Activated T-helper 1 cell treated with anti-CD3 and anti-CD28 coated beads, Interleukin-12 subunit alpha, Interleukin-12 subunit beta, Interleukin-2, Interleukin-4 antibody, amounts not matched to agents 30 ng/mL and 10 ng/mL and 1 ng/mL, durations not matched to agents 14 hours and 24 hours and 36 hours (primary cell): ENCODE measurements at places on chromosomes 12 and 14.

DNA sequence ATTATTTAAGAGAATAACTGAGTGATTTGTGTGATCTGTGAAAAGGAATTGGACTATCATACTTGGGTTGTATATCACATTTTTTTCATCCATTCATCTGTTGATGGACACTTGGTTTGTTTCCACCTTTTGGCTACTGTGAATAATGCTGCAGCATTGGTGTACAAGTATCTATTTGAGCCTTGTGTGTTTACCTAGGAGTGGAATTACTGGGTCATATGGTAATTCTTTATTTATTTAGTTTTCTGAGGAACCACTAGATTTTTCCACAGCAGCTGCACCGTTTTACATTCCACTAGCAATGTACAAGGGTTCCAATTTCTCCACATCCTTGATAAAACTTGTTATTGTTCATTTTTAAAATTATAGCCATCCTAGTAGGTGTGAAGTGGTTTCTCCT, 56.1 kb downstream of the APAF1 start:
- no peak overlapping the region for H3K27ac ChIP-seq
- DNase-seq = no peak
- H3K4me1 ChIP-seq = peaks cover 17% of the 10 kb centered on the region

- no peak for DNase-seq
- H3K36me3 ChIP-seq = no peaks in the 10 kb centered on the region
- no peak overlapping the region for H3K27ac ChIP-seq
- no peak overlapping the region for H3K4me3 ChIP-seq
- no peaks in the 10 kb centered on the region for H3K27me3 ChIP-seq
- H3K4me1 ChIP-seq = no peaks in the 10 kb centered on the region
Observed at GRCh38 chr14:73311708-73312030, 74.4 kb downstream of the PAPLN start.

DNA sequence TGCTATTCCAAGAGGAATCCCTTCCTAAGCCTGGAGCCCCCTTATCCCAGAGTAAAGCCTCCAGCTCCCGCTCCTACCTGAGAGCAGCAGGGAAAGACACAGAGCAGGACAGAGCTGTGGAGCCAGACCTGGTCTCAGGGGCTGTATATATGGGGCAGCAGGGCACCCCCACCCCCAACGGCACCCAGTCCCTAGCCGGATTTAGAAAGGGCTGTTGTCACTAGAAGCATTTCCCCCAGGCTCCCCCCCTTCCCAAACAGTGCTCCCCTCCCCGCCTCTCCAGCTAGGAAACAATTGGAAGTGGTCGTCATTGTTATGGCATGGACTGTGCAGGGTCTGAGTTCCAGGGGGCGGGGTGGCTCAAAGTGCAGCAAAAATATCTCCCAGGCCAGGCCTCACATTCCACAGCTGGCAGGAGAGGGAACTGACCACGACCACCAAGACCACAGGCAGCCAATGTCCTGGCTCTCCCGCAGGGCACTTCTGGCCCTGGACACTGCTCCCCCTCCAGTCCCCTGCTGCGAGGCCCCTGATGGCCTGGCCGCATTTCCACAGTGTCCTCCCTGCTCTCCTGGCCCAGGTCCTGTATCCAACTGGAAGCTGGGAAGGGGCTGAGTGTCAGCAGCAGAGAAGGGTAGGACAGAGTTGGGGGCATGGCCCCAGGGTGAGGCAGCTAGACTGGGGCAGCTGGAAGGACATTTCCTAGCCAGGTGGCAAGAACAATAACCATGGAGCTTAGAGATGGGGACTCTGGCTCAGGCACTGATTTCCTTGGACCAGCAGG, at the start of gene MYH7:
Gene MYH7 (minus strand): TSS at position 118 of the 784 bp plus-strand sequence. CDS start 1,928 bp downstream, outside the sequence.
- H3K27me3 ChIP-seq = peaks cover 6% of the 10 kb centered on the region
- H3K27ac ChIP-seq = no peak within 1 kb of the TSS
- DNase-seq = no peak
- H3K36me3 ChIP-seq = no peaks in the 10 kb centered on the region

DNA sequence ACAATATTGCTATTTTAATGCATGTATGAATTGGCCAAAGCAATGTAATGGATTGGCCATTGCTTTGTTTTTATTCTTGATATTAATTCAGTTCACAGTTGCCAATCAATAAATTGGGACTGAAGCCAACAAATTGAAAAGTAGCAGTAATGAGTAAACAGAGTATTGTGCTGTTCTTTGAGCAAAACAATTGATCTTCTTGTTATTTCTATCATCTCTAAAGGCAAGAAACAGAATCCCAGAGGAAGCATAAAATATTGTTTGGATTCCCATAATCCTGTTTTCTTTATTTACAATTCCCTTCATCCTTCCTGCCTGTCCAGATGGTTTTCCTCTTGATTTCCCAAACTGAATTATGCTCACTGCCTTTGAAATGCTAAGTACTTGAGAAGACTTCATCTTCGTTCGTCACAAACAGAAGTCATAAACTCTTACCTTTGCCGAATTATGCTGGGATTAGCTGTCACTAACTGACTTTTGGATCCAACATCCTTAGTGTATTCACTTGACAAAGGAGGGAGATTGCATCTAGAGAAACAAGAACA, 85.9 kb downstream of the ST8SIA1 start:
- H3K36me3 ChIP-seq = no peaks in the 10 kb centered on the region
- peaks cover 8% of the 10 kb centered on the region for H3K27me3 ChIP-seq
- H3K27ac ChIP-seq = no peak overlapping the region
- H3K4me1 ChIP-seq = no peaks in the 10 kb centered on the region
- no peak overlapping the region for H3K4me3 ChIP-seq

DNA sequence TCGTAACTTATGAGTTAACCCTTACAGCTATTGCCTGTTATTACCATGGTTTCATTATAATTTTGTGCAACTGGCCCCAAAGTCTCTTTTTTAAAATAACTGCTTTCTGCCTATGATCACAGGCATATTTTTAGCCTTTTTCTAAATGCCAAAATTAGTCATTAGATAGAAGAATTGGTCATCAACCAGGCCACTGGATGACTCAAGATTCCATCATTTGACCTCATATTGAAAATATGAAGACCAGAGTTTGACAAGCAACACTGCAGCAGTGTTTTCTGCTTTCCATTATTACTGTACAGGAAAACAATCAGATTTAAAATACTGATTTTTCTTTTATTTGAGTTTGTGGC, 54.7 kb upstream of the OTOGL start:
- H3K27ac ChIP-seq = no peak overlapping the region
- no peaks in the 10 kb centered on the region for H3K36me3 ChIP-seq
- peaks cover 2% of the 10 kb centered on the region for H3K27me3 ChIP-seq
- DNase-seq = no peak

DNA sequence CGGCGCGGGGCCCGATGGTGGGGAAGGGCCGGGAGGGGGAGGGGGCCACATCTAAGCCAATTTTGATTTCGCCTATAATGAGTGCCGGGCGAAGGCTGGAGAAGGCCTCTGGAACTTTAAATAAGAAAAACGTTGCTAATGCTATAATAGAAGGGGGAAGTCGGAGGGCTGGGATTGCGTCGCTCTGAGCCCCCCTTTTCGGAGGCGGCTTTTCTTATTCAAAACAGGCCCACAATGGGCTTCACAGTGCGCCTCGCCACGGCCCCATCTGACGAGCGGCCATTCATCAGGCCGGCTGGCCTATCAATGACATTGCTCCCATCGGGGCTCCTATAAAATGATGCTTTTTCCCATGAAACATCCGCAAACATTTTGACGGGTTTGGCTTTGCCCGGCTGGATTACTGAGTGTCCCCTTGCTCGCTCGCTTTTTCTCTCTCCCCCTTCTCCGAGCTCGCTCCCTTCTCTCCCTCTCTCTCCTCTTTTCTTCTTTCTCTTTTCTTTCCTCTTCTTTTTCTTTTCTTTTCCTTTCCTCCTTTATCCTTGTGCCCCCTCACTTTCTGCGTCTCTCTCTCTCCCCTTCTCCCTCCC, at the start of gene RFX4:
Gene RFX4 (plus strand): TSS at position 364 of the 590 bp plus-strand sequence. CDS start 317 bp downstream, outside the sequence.
- no peaks in the 10 kb centered on the region for H3K36me3 ChIP-seq
- H3K4me3 ChIP-seq = peak within 1 kb of the TSS; percentile 57
- DNase-seq = no peak
- H3K27ac ChIP-seq = peak within 1 kb of the TSS; percentile 11
- H3K27me3 ChIP-seq = peaks cover 71% of the 10 kb centered on the region

DNA sequence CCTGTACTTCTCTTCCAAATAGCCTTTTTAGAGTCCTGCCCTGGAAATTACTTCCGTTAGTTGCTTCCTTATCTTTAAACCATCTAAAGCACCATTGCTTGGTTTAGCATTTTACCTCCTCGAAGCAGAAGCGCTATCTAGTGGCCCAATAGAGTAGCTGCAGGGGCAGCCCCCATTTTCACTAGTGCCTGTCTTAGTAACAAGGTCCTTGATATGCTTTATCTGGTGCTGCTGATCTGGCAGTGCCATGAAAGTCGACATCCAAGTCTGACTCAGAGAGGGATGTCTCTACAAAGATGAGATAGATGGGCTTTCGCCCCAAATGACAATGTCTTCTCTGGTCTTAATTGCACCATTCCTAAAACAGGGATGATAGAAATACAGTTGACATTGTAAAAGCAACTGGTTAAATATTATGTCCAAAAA, 25.0 kb upstream of the CIT start:
- peaks cover 6% of the 10 kb centered on the region for H3K4me1 ChIP-seq
- H3K27ac ChIP-seq = no peak overlapping the region
- H3K27me3 ChIP-seq = no peaks in the 10 kb centered on the region
- no peak overlapping the region for H3K4me3 ChIP-seq
- H3K36me3 ChIP-seq = no peaks in the 10 kb centered on the region

GRCh38 chr12:8697120-8697475, 693 bp upstream of the RIMKLB start:
- peaks cover 63% of the 10 kb centered on the region for H3K27me3 ChIP-seq
- H3K27ac ChIP-seq = peak overlapping the region; percentile 35
- H3K36me3 ChIP-seq = peaks cover 3% of the 10 kb centered on the region
- peaks cover 12% of the 10 kb centered on the region for H3K4me1 ChIP-seq
- peak overlapping the region; percentile 75 for H3K4me3 ChIP-seq

- no peaks in the 10 kb centered on the region for H3K36me3 ChIP-seq
- H3K4me1 ChIP-seq = no peaks in the 10 kb centered on the region
- no peak for DNase-seq
- no peak overlapping the region for H3K4me3 ChIP-seq
- H3K27ac ChIP-seq = no peak overlapping the region
Observed at GRCh38 chr14:105737504-105738246, 211.3 kb downstream of the TMEM121 start.

GRCh38 chr12:53828598-53828997, 76.8 kb upstream of the CISTR start:
- no peak for DNase-seq
- no peaks in the 10 kb centered on the region for H3K4me1 ChIP-seq
- no peaks in the 10 kb centered on the region for H3K36me3 ChIP-seq
- H3K27ac ChIP-seq = no peak overlapping the region
- peaks cover 20% of the 10 kb centered on the region for H3K27me3 ChIP-seq

DNA sequence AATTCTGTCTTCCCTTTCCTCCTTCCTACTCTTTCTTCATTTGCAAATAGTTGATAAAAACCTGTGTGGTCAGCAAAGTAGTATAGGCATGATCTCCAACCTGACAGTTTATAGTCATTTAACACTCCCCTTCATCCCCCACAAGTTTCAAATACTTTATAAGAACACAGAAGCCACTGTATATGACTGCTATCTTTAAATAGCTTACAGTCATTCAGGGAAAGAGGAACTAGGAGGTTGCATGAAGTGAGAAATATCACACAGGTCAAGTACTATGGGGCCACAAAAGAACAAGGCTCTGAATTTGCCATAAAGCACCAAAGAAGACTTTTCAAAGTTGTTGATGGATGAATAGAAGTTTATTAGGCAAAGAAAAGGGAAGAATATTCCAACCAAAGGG, 431.3 kb downstream of the NPAS3 start:
- H3K27ac ChIP-seq = no peak overlapping the region
- H3K4me3 ChIP-seq = no peak overlapping the region
- DNase-seq = no peak

GRCh38 chr14:65847075-65847847, 434.7 kb downstream of the FUT8 start:
- peak overlapping the region; percentile 59 for H3K4me3 ChIP-seq
- peak overlapping the region; percentile 90 for H3K27ac ChIP-seq
- peaks cover 11% of the 10 kb centered on the region for H3K36me3 ChIP-seq

- DNase-seq = no peak
- H3K36me3 ChIP-seq = no peaks in the 10 kb centered on the region
- no peaks in the 10 kb centered on the region for H3K4me1 ChIP-seq
- no peaks in the 10 kb centered on the region for H3K27me3 ChIP-seq
Observed at GRCh38 chr12:127770118-127770517, 496.9 kb upstream of the TMEM132C start.

GRCh38 chr14:99755068-99755405, 38.2 kb upstream of the EML1 start:
- H3K36me3 ChIP-seq = no peaks in the 10 kb centered on the region
- no peak overlapping the region for H3K27ac ChIP-seq
- no peak overlapping the region for H3K4me3 ChIP-seq
- DNase-seq = no peak
- no peaks in the 10 kb centered on the region for H3K4me1 ChIP-seq

DNA sequence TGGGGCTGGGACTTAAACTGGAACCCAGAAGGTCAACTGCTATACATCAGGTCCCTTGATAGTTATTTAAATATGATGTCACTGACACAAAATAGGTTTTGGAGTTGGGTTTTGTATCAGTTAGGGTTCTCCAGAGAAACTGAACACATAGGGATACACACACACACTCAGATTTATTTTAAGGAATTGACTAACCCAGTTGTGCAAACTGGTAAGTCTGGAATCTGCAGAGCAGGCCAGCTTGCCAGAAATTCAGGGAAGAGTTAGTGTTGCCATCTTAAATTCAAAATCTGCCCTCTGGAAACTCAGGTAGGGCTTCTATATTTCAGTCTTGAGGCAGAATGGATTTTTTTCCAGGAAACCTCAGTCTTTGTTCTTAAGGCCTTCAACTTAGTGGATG, 36.9 kb downstream of the MAPK1IP1L start:
- peaks cover 15% of the 10 kb centered on the region for H3K4me1 ChIP-seq
- no peak overlapping the region for H3K4me3 ChIP-seq
- H3K27me3 ChIP-seq = peaks cover 8% of the 10 kb centered on the region
- H3K36me3 ChIP-seq = no peaks in the 10 kb centered on the region
- H3K27ac ChIP-seq = no peak overlapping the region

DNA sequence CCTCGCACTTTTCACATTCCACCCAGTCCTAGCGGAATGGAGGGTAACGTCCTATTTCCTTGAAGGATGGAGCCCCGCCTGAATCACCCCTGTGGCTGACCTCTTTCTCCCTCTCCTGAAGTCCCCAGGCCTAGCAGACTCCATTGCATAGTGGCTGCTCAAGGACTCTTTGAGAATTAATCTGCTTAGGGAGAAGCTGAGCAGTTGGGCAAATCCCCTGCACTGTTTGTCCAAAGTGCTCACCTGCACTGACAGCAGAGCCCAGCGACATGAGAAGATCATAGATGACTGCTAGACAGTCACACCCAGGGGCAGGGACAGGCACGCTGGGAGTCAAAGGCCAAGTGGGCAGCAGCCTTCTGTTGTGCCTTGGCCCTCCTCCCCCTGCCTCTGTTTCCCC, 37.7 kb upstream of the DICER1 start:
- peaks cover 2% of the 10 kb centered on the region for H3K27me3 ChIP-seq
- H3K36me3 ChIP-seq = no peaks in the 10 kb centered on the region
- H3K4me3 ChIP-seq = no peak overlapping the region
- no peak for DNase-seq
- no peaks in the 10 kb centered on the region for H3K4me1 ChIP-seq

- no peak for DNase-seq
- H3K4me1 ChIP-seq = peaks cover 5% of the 10 kb centered on the region
- peaks cover 13% of the 10 kb centered on the region for H3K36me3 ChIP-seq
- peak overlapping the region; percentile 71 for H3K4me3 ChIP-seq
Observed at GRCh38 chr12:106854723-106855122, 80.2 kb downstream of the RIC8B start.
